CD4-positive, CD25-positive, alpha-beta regulatory T cell (primary cell): ENCODE measurements at places on chromosomes 4 and X. TPM values are rescaled to one million over a fixed set of nuclear protein-coding genes. Genes with fewer than 3 reads are reported as not detected.

GRCh38 chr4:111838406-111838930, 306.8 kb upstream of the FAM241A start:
- DNase-seq: no peak

DNA sequence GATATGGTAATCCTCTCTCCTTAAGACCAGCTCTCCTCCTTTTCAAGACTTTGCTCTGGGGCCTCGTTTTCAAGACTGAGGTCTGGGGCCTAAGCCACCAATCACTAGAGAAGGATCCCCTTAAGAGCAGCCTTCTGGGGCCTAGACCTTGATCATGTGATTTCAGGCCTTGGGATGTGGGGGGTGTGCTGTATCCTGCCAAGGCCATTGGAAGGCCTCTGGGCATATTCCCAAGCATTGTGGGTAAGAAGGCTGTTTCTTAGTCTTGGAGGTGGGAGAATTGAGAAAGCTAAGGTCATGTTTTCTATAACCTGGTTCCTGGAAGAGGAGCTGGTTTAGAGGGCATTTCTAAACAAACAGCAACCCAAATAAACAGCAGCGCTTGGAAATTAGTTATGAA, 12.1 kb downstream of the TMEM164 start:
- DNase-seq: no peak

GRCh38 chr4:532588-533317, 33.7 kb downstream of the PIGG start:
- no peak for DNase-seq

DNA sequence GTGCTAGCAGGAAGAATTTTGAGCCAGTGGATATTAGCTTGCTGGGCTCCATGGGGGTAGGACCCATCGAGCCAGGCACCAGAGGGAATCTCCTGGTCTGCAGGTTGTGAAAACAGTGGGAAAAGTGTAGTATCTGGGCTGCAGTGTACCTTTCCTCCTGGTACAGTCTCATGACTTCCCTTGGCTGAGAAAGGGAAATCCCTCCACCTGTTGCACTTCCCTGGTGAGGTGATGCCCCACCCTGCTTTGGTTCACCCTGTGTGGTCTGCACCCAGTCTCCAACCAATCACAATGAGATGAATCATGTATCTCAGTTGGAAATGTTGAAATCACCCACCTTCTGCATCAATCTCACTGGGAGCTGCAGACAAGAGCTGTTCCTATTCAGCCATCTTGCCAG, 341.4 kb upstream of the IRS4 start:
- DNase-seq: no peak

DNA sequence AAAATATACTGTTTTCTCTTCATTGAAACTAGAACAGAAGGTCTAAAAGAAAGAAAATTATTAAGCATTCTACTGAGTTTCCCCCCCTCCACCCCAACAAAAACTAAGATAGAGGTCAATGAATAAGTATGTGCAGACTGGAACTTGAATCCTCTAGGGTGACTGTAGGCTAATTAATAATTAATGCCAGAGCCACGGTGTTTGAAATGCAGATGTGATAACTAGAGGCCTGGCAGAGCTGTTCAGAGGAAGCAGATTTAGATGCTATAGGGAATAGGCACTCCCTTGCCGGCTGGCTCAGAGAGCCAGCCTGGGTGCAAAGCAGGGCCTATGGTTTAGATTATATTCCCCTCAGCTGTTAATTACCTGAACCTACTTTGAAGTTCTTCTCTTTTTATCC, 12.2 kb upstream of the POU3F4 start:
- no peak for DNase-seq

- no peak for DNase-seq
Measured at GRCh38 chr4:181030961-181031360, 1212.2 kb upstream of the TENM3 start.

DNA sequence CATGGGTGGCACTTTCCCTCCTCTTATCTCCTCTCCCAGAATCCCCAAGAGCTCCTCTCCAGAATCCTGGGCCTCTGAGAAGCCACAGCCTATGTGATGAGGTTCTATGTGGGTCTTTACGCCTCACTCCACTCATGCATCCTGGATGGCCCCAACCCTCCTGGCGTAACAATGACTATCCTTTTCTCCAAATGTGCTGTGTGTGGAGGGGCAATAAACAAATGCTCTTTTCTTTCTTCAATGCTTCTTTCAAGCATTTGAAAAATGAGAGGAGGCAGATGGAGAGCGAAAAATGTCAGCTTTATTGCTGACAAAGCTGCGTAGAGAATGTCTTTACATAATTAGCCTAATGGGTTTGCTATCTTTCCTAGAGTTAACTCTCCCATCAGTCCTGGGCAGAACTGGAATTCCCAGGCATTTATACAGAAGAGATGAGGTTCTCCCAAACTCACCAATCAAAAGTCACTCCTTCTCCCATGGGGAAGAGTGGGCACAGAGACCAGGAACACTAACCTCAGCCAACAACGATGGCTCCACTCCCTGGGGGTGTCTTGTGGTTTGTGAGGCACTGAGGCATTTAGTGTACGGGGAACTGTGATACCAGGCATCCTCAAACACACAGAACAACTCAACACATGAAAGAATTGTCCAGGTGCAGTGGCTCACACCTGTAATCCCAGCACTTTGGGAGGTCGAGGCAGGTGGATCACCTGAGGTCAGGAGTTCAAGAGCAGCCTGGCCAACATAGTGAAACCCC, 118.9 kb upstream of the SLC34A2 start:
- DNase-seq: no peak

Gene TFE3
- 44.2 TPM for total RNA-seq

Gene MRPL1
- total RNA-seq: 31.3 TPM
